ENCODE measurements at places on chromosomes 5 and 9.

DNA sequence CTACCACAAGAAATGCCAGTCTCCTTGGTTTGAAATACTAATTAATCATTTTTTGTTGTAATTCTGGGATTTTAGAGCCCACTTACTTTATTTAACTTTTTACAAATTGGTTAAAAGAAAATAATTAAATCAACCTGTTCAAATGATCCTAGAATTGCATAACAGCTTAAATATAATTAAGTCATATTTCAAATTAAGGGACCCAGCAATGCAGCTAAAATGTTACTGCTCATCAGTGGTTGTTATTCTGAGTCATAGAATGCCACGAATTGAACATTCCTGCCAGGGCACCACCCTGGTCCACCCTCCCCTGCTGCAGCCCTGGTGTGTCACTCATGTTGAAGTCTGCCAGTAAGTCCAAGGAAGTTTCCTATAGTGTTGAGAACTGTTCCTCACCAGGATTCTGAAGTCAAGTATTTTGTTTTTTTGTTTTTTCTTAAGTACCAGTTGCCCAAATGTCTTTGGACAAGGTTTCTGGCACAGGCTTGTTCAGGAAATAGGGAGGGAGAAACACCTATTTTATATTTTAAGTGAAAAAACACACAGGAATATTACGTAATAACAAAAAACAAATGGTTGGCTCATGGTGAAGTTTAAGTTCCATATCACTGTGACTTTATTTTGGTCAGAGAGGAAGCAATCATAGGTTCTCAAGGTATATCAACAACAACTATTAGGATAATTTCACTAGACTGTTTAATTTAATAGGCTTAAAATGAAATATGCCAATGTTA, 4.3 kb upstream of the ITGA1 start:
- DNase-seq = peak; percentile 73

DNA sequence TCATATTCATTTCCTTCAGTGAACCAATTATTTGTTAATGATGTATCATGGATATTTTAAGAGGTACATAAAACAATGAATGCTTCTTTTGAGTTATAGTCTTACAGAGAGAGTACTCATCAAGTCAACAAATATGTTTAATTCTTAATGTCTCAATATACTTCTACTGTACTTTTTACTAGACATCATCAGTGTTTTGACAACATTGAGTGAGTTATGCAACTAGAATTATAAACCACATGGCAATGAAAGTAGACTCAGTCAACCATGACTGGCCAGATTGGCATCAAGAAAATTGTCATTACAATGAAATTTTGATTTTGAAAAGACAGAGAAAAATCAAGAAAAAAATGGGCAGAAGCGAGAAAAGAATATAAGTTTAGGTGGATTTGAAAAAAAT, 1248.1 kb upstream of the CDH18 start:
- DNase-seq = no peak

DNA sequence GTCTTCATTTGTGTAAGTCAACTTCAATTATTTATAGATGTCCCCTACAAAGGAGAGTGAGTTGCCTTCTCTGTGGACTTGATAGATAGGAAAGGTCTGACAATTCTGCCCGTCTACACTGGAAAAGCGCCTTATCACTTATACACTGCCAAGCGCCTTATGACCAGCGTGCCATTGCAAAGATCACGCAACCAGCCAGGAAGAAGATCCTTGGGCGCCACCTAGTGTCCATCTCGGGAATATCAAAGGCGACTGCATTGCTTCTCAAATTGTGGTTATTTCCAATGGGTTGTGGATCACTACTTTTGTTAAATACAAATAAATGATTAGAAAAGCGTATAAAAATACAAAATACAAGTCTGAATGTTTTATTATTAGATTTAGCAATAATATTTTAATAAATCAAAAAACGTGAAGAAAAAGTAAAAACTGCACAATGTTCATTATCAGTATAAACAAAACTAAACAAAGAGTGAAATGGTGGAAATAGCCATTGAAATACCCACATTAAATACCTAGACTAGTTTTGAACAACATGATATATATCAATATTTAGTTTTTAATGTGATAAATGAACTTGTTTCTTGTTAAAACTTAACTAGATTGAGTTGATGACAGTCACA, 27.8 kb downstream of the SUB1 start:
- DNase-seq = peak; percentile 73

DNA sequence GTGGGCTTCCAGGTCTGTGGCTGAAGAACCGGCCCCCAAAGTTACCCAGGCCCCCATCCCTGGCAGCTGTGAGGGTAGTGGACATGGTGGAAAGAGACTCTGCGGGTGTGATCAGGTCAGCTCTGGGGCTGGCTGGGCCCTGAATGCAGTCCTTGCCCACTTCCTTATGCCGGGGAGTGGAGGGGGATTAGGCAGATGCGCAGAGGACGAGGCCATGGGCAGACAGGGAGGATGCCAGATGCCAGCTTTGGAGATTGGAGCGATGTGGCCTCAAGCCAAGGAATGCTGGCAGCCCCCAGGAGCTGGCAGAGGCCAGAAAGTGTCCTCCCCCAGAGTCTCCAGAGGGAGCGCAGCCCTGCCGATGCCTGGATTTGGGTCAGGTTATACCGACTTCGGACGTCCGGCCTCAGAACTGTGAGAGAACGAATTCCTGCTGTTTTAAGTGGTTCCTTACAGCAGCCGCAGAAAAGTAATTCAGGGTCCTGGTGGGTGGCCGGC, 69.8 kb downstream of the ADAMTS2 start:
- DNase-seq = no peak

DNA sequence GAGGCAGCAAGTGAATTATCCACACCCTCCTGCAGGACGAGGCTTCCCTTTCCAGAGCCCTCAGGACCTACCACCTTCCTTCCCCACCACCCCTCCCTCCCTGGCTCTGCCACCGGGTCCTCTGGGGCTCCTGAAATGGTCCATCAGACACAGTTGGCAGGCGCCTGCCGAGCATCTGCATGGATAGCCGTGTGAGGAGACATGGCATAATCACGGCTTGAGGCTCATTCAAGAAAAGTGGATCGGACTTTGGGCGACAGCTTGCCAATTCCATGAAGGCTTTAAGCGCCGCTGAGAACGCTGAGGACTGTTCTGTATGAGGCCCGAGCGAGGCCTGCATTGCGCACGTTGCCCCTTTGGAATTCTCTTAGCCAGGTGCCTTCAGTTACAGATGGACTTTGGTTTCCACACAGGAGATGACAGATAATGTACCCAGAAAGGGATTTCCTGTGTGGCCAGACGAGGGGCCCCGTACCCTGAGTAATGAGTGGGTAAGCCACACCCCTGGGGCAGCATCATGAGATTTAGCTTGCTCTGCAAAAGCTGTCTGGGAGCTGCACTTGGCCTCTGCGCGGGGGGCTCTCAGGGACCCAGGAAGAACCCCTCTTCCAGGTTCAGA, 179.8 kb downstream of the OLFM1 start:
- no peak for DNase-seq

DNA sequence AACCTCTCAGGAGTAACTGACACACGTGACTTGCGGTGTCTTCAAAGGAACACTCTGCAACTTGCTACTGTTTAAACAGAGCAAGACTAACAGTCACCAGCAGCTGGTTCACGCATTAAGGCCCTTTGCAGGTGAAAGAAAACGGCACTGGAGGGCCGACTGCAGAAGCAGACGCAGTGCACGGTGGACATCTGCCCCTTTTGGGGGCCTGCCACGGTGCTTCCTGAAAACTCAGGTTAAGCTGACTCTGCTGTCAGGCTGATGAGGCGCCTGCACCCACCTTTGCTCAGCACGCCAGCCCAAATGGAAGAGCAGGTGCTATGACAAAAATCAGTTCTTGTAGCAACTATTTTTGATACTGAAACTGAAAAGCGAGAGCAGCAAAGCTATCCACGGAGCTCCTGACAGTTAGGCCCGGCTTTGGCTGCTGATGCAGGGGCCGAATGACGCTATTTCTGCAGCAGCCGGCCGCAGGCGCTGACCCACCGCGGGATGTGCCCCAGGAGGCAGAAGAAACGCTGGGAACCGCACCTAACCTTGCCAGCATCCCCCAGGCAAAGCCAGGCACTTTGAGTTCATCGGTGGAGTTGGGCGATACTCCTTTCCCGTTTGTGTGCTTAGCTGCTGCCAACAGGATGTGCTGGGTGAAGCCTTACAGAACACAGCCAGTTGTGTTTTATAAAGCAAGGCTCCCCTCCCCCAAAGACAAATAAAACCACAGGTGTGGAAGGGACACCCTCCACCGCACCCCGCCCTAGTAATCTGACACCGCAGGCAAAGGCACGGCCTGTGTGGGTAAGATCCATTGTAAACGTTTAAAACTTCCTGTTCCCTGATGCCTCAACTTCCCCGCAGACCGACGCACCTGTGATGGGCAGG, 21.1 kb upstream of the TERT start:
- DNase-seq = no peak

- peak; percentile 72 for DNase-seq
Observed at GRCh38 chr9:127903557-127904475, 4.4 kb upstream of the ST6GALNAC6 start.

- no peak for DNase-seq
Observed at GRCh38 chr5:38426986-38427950, 129.2 kb downstream of the LIFR start.

GRCh38 chr9:71509054-71509453, 259.3 kb downstream of the CEMIP2 start:
- no peak for DNase-seq

GRCh38 chr5:61840361-61840760, 465.6 kb upstream of the KIF2A start:
- peak; percentile 16 for DNase-seq

- no peak for DNase-seq
Observed at GRCh38 chr5:174093123-174093522, 47.6 kb downstream of the NSG2 start.

DNA sequence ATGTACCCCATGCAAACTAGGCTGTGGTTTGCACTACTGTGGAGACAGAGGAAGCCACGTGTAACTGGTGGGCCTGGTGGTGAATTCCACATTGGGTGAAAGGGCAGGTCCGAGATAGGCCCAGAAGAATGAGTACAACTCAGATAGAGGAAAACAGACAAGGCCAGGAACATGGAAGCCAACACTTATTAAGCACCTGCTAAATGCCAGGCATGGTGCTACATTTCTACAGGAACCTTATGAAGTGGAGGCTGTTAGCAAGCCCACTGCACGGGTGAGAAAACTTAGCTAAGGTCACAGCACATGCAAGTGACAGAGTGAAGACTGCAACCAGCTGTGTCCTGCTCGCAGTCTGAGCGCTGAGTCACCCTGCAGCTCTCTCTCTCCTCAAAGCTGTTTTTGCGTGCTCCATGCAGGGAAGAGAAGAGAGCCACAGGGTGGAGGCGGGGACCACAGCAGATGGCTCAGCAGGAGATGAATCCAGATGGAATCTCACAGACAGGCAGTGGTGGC, 65.5 kb upstream of the SPTLC1 start:
- peak; percentile 80 for DNase-seq

- DNase-seq = no peak
Observed at GRCh38 chr5:79602889-79603288, 9.4 kb upstream of the TENT2 start.

GRCh38 chr5:59583151-59583809, 310.2 kb downstream of the PDE4D start:
- no peak for DNase-seq

DNA sequence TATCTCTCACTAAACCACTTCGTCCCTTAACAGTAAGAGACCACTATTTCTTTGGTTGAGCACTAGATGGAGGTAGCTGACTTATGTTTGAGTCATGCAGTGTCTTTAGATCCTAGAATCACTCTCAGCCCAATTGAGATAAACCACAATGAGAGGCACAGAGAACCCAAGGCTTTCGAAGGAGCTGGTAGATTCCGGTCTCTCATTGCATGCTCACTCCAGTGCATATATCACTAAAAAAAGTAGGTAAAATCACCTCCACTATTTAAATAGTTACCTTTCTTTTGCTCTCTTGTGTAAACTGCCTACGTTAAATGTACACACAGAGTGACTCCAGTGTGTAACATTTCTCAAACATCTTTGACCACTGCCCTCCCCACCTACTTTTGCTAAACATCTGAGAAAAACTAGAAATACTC, 27.6 kb downstream of the ACTL7A start:
- DNase-seq = peak; percentile 31

DNA sequence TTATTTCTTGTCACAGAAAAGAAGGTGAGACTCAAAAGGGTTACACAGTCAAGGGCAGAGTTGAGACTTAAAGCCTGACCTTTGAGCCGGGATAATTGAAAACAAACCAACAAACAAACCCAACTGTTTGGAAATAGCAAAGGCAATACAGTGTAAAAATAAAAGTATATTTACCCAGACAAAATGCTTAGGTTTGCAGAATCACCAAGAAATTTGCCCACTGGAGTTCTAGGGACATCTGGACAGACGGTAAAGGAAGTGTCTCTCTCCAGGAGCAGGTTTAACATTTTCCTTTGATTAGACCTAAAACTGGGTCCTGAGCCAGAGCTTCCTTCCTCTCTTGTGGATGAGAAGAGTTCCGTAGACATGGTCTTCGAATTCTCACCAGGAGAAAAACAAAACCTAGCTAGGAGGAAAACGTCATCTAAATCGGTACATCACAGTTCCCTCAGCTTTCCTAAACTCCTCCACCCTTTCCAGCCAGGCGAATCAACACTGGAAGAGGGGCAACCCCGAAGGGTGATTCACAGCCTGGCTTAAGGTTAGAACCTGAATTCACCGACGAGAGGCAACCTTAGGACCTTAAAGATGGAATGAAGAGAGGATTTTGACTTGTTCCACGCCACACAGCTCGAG, 673 bp downstream of the CDC25C start:
- DNase-seq = peak; percentile 47

- DNase-seq = no peak
Observed at GRCh38 chr9:33139421-33140228, 27.5 kb downstream of the B4GALT1 start.

DNA sequence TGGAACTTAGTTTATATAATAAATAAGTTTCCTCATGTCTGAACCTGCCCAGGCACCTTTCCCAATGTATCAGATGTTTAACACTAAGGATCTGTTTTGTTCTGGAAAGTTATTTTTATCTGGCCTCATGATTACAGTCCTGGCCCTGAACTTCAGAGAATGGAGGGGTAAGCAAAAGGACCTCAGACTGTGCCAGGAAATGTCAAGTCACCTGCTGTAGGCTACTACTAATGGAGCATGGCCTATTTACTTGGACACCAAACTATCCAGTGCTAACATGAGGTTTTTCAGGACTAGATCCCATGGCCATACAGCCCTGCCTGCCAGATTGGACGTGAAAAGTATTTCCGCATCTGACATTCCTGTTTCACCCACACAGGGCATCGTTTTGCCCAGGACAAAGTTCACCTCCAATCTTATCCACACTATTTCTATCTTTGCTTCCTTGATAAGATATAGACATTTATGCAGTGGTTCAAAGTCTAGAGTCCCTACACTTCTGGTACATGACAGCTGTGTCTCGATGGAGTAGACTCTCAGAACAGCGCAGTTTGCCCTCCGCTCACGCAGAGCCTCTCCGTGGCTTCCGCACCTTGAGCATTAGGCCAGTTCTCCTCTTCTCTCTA, at the start of gene BTNL8:
TSS of gene BTNL8 (plus strand) at position 539 of the 626 bp plus-strand sequence. CDS start 152 bp downstream, outside the sequence.
- DNase-seq = no peak

DNA sequence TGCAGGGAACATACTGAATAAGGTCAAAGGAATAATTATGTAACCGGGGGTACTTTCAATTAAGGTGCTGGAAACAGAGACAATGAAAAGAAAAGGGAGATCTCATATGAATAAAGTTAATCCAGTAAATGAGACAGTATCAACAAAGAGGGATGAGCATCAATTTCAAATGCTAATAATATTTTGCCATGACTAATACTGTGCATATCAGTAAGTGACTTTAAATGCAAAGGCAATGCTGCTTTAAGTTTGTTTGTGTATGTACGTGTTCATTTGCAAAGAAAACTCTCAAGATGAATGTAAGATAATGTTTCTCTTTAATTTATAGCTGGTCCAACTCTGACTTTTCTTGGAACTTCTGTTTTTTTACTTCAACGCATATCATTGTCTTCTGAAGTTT, 139.9 kb downstream of the PDE4D start:
- no peak for DNase-seq

- DNase-seq = no peak
Observed at GRCh38 chr9:38000332-38000731, 68.7 kb downstream of the SHB start.
